Cardiac septum (tissue), 1 donor: ENCODE measurements at places on chromosomes 16 and 17. TPM values are rescaled to one million over a fixed set of nuclear protein-coding genes. Genes with fewer than 3 reads are reported as not detected.

- DNase-seq = no peak
These were observed 49.6 kb downstream of the PLD6 start for GRCh38 chr17:17156511-17156910.

GRCh38 chr17:61230461-61230860, 169.2 kb upstream of the TBX2 start:
- no peak for DNase-seq

GRCh38 chr17:17820046-17820445, 16.7 kb downstream of the SREBF1 start:
- DNase-seq = no peak

DNA sequence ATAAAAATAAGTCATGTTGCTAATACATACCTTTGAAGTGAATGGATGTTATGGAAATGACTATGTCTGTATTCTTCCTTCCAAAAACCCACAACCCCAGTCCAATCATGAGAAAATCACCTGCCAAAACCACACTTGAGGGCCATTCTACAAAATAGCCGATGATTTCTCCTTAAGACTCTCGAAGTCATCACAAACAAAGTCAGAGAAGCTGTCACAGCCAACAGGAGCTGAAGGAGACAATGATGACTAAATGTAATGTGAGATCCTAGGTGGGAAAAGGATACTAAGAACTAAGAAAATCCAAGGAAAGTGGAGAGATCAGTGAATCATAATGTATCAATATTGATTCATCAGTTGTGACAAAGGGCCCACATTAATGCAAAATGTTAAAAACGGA, 432.9 kb upstream of the DYNLRB2 start:
- DNase-seq = no peak

DNA sequence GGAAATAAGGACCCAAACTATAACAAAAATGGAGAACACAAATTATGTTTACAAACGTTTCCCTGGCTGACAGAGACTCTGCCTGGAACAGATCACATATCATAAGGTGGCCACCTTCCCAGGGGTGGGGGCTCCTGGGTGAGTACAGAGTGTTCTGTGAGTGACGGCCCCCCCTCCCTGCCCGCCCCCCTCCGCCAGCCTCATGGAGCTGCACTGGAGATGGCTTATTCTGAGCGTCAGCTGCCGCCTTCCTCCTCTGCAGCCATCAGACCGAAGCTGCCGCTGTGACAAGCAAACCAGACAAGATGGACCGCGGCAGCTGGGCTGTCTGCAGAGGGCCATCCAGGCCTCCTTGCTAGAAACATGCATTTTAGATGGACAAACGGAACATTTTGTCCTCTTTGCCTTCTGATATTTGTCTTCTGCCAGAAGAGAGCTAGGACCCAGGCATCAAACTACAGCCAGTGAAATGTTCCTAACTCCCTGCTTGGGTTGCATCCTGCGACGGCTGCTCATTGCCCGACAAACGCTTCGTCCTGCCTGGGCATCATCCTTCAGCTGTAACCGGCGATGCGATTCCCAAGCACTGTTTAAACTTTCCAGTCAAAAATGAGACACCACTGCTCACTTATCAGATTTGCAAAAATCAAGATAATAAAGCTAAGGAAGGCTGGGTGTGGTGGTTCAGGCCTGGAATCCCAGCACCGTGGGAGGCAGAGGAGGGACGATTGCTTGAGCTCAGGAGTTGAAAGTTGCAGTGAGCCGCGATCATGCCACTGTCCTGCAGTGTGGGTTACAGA, 15.3 kb upstream of the RPTOR start:
- no peak for DNase-seq

DNA sequence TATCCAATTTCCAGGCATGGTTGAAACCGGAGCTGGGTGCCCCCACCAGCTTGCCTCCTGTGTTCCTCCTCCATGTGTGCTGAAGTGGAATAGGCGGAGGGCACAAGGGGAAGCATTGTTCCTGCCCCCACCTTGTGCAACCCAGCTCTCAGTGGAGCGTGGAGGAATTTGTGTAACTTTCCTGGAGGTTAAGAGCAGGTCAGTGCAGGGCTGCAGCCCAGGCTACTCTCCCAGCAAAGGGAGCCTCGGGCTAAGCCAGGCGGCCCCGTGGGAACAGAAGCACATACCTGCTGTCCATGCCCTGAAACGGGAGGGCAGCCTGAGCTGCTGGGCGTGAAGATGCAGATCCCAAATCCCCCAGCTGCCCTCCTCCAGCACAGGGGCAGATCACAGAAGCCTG, 158.8 kb upstream of the LHX1 start:
- DNase-seq = peak; percentile 38

- no peak for DNase-seq
These were observed 167.6 kb upstream of the FAM20A start for GRCh38 chr17:68768804-68769203.

- DNase-seq = no peak
These were observed 5.7 kb upstream of the NME1 start for GRCh38 chr17:51147650-51148049.

DNA sequence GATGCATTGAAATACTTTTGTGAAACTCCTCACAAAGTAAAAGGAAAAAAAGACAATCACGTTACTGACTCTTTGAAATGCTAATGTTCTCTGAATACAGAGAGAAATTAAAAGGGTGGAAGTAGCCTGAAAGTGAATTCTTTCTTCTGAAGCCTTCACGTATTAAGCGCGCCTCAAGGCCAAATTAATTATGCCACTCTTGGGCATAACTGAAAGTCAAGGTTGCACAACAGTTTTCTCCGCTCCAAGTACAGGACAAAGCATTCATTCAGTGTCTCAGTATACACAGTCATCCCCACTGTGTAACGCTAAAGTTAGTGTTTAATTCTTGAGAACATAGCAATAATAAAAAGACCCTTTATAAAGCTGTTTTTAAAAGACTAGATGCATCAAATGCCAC, 21.5 kb downstream of the PARN start:
- no peak for DNase-seq

DNA sequence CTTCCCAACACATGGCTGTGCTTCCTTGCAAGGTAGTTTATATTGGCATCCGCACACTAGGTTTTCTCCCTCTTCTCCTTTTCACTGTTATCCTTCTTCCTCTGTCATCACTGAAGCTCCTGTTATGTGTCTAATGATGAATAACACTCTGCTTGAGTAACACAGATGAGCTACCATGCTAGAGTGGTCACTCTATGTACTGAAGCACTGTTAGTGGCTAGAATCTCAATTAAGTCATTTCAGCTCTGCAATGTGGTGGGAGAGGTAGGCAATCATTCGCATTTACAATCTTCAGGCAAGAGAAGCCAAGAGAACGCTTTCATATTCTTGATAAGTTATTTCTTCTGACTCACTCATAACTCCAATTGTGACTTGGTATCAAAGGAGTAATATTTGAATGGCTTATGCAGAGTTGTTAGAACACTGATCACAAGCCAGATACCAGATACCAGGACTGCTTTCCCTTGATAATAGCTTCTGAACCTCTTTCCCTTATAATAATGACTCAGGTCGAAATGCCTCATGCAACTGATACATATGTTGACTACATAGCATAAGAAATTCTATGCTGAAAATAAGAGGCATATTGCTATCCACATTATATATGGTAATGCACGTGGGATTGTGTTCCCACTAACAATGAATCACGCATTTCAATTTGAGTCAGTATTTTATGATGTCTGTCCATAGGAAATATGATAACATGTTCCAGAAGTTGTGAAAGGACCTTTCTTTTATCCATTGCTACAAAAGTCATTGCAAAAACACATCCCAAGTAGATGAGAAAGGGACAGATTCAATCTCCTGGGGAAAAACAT, 158.0 kb upstream of the HS3ST3A1 start:
- DNase-seq = no peak

GRCh38 chr17:79792341-79792871, 4.5 kb downstream of the CBX8 start:
- no peak for DNase-seq

GRCh38 chr16:15055141-15056053, 477 bp downstream of the NTAN1 start:
- DNase-seq = no peak

- DNase-seq = no peak
These were observed 30.9 kb downstream of the CBLN1 start for GRCh38 chr16:49250689-49251088.

- DNase-seq = no peak
These were observed 43.5 kb downstream of the HS3ST2 start for GRCh38 chr16:22857296-22858025.

GRCh38 chr17:10226930-10227695, 28.7 kb upstream of the GAS7 start:
- DNase-seq = peak; percentile 84

DNA sequence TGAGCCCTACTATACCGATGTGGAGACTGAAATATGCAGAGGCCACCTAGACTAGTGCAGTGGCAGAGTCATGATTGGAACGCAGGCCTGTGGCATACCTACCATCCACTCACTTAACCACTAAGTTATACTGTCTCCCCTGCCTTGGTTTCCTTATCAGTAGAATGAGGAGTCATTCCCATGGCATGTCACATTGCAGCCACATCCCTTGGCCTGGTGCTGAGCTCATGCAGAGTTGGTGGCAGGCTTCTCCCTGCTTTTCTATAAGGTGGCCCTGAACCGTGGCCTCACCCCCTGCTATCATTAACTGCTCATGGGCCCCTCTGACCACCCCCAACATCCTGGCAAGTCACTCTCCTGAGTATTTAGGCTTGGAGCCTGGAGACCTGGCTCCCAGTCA, 212.5 kb downstream of the KATNIP start:
- DNase-seq = no peak

DNA sequence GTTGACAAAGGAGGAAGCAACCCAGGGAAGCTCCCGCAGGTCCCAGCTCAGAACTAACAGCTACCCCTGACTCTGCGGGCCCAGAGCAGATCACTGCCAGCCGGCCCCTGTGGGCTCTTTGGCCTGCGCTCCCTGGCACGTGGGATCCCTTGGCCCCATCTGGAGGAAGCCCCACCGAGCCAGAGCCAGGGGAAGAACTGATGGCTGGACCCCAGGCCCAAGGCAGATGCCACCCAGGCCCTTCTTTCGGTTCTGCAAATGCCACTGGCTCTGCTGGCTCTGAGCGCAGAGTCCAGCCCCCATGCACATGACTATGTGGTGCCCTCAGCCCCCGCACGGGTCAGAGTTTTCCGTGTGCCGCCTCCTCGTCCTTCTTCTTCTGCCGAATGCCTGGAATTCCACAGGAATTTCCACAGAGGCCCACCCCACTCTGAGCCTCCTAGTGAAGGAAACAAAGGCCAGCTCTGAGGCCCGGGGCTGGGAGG, 35.8 kb upstream of the SNN start:
- DNase-seq = no peak

DNA sequence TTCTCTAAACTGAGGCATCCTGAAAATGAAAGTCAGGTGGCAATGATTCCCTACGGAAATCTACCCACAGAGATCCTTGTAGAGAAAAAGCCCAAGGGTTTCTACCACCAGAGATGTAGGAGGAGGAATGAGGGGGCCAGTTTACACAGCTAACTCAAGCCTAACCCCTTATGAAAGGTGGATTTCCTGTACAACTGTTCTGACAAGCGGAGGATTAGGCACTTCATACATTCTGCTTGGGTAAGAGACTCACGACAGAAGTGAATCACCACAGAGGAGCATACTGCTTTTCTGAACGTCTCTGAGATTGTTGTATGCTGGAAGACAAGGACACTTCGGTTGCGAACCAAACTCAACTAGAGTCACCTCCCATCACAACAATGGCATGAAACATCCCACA, 72.7 kb downstream of the SMG6 start:
- DNase-seq = no peak

DNA sequence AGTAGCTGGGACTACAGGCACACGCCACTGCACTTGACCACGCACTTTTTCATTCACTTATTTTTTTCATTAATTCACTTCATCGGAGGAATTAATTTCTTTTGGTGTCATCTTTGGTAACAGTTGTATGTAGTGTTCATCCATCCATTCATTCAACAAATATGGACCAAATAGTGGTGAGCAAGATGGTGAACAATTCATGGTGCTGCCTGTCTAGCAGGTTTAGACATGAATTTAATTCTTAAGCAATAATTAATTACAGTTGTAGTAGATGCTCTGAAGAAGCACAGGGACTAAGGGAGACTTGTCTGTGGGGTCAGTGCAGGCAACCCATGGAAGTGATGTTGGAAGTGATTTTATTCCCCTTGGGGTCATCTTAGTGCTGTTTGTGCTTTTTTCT, 22.4 kb downstream of the GDE1 start:
- DNase-seq = no peak

The SETD1A gene
- total RNA-seq = 9.6 TPM

The SLC12A3 gene
- total RNA-seq = not detected

The CTRB2 gene
- not detected for total RNA-seq

The HSPB9 gene
- not detected for total RNA-seq

The ITPRIPL2 gene
- 24.6 TPM for total RNA-seq

The KRT17 gene
- not detected for total RNA-seq

The KRT20 gene
- total RNA-seq = not detected
